ENCODE measurements at places on chromosomes 13 and 19. TPM values are rescaled to one million over a fixed set of nuclear protein-coding genes. Genes with fewer than 3 reads are reported as not detected.

The PINLYP gene
- 0.33 TPM for total RNA-seq

The GJA3 gene
- total RNA-seq, result 0.09 TPM

The EDNRB gene
- not detected for total RNA-seq

The NXNL1 gene
- not detected for total RNA-seq

The CLEC4M gene
- not detected for total RNA-seq

The ADGRE2 gene
- 0.47 TPM for total RNA-seq

The B3GNT3 gene
- not detected for total RNA-seq

The CCDC194 gene
- 2.5 TPM for total RNA-seq

The ZNF177 gene
- total RNA-seq, result 1.7 TPM

The BLOC1S3 gene
- total RNA-seq, result 26.5 TPM

The CEACAM5 gene
- not detected for total RNA-seq

The SIGLEC5 gene
- not detected for total RNA-seq

The ZNF491 gene
- 3.0 TPM for total RNA-seq

The NANOS3 gene
- total RNA-seq, result not detected

The FUT3 gene
- not detected for total RNA-seq

The SLAIN1 gene
- 58.9 TPM for total RNA-seq
